ENCODE measurements at places on chromosomes 1 and 21.
A peak's percentile ranks its signal among the peaks of the same experiment; 100 is the strongest.

- DNase-seq = no peak
Measured at GRCh38 chr1:175920381-175920780, 177.0 kb upstream of the TNR start.

GRCh38 chr21:16913010-16913409 lies 599.8 kb upstream of the CXADR start:
- DNase-seq = no peak

DNA sequence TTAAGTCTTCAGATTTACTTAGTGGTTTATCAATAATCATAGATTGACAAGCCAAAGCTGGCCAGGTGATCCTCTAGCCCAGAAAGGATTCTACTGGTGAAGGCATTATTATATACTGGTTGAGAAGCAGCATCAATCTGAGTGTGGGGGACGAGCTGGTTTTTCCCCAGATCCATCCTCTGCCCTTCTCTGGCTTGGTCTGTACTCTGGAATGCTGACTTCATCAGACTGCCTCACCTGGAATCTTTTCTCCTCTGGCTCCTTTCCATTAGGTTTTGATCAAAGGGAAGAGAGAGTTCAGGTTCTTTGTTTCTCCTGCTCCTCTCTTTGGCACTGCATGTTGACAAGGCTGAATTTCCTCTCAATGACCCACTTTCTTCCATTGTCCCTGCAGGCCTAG lies 93.9 kb downstream of the KCTD3 start:
- DNase-seq = no peak

DNA sequence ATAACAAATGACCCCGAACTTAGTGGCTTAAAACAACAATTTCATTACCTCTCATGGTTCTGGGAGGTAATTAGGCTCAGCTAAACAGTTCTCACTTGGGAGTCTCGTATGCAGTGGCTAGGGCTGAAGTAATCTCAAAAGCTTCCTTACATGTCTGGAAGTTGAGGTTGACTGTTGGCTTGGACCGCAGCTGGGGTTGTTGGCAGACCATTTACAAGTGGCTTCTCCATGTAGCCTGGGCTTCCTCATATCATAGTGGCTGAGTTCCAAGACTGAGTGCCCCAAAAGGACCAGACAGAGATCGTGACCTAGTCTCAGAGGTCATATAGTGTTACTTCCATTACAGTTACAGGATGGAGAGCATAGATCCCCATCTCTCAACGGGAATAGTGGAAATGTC lies 2.4 kb upstream of the POGZ start:
- no peak for DNase-seq

DNA sequence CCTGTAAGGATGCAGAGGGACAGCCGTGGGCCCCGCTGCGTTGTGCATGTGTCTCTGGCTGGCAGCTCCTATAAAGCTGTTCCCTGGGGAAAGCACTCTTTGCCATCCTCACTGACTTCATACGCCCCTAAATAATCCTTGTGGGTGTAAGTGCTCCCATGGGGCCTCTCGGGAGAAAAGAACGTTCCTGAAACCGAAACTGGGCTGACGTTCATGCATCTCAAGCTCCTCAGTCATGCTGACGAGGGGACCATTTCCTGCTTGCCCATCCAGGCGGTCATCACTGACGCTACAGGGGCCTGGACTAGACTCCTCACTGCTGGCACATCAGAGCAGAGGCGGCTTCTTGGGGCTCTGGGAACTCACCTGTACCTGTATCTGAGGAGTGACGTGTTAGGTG lies 73.1 kb upstream of the USP24 start:
- DNase-seq = no peak

DNA sequence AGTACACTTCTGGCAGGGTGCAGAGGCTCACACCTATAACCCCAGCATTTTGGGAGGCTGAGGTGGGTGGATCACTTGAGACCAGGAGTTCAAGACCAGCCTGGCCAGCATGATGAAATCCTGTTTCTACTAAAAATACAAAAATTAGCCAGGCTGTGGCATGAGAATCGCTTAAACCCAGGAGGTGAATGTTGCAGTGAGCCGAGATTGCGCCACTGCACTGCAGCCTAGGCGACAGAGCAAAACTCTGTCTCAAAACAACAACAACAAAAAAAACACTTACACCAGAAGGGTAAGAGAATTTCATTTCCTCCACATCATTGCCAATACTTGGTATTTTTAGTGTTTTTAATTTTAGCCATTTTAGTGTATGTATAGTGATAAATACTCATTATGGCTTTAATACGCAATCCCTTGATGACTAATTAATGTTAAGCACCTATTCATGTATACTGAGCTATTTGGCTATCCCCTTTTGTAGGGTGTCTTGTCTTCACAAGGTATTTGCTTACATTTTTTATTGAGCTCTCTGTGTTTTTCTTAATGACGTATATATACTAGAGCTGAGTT lies 77.1 kb upstream of the TNR start:
- no peak for DNase-seq

DNA sequence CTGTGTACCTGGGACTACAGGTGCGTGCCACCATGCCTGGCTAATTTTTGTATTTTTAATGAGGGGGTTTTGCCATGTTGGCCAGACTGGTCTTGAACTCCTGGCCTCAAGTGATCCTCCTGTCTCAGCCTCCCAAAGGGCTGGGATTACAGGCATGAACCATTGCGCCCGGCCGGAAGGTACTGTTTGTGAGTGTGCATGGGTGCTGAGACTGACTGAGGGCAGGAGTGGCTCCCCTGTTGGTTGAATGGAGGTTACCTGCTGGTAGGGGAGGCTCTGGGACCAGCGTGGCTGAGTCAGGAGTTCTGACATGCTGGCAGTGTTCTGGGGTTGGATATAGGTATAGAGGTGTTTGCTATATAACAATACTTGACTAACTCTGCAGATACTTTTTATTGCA lies 10.4 kb downstream of the PRMT2 start:
- no peak for DNase-seq

GRCh38 chr1:204301171-204301957 lies 58.4 kb downstream of the PLEKHA6 start:
- DNase-seq = no peak

GRCh38 chr1:231683439-231684165 lies 57.0 kb downstream of the DISC1 start:
- no peak for DNase-seq

GRCh38 chr1:212401838-212402582 lies 12.7 kb downstream of the PACC1 start:
- peak; percentile 13 for DNase-seq

GRCh38 chr21:44682580-44683151 lies 703 bp upstream of the KRTAP12-1 start:
- DNase-seq = no peak

- DNase-seq = no peak
Measured at GRCh38 chr1:243917863-243918565, 68.0 kb upstream of the AKT3 start.

DNA sequence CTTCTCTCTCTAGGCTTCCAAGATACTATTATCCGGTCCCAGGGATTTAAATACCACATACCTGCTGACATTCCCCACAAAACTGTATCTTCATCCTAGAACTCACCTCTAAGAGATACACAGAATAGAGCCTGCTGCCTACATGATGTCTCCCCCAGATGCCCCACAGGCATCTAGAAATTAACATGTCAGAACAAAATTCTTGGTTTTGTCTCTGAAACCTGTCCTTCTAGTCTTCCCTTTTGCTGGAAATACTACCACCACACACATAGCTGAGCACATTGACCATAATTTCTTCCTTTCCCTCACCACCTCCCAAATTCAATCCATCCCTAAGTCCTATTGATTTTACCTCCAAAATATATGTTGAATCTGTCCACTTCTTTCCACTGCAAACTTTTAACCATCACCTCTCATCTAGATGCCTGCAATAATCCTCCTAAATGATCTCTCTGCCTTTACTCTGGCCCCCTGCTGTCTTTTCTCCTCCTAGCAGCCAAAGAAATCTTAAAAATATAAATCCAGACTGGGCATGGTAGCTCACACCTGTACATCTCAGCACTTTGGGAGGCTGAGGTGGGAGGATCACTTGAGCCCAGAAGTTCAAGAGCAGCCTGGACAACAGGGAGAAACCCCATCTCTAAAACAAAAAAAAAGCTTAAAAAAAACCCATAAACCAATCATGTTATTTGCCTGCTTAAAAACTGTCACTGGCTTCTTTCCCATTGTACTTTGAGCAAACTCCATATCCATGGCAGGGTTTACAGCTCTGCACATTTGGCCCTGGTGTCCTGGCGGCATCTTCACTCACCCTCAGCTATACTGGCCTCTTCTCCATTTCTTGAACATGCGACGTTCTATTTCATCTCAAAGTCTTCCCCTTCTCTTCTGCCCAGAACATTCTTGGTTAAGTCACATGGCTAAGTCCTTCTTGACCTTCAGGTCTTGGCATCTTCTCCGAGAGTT lies 6.2 kb upstream of the FAM76A start:
- DNase-seq = no peak

- no peak for DNase-seq
Measured at GRCh38 chr1:113178106-113178505, 105.1 kb downstream of the LRIG2 start.

DNA sequence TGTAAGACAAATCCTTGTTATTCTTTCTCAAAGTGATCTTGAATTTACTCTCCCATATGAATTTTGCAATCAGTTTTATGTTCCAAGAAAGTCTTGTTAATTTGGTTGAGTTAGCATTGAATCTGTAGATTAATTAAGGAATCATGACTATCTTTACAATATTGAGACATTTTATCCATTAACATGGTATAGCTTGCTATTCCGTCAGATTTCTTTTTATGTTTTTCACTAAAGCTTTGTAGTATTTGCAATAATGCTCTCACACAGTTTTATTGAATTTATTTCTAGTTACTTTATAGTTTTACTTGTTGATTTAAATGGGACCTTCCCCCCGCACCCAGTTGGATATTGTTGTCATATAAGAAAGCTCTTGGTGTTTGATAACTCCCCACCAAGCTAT lies 5.8 kb upstream of the EDARADD start:
- DNase-seq = no peak

DNA sequence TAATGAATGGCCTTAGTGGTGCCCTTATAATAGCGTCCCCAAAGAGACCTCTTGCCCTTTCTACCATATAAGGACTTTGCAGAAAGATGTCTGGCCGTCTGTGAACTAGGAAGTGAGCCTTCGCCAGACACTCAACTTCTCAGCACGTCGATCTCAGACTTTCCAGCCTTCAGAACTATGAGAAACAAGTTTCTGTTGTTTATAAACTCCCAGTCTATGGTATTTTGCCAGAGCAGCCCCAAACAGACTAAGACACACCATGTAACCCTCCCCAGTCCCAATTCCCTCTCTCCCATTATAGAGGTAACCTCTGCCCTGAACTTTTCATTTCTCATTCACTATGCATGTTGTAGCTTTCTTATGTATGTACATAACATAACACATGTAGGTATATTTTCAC lies 55.7 kb downstream of the NID1 start:
- DNase-seq = no peak

DNA sequence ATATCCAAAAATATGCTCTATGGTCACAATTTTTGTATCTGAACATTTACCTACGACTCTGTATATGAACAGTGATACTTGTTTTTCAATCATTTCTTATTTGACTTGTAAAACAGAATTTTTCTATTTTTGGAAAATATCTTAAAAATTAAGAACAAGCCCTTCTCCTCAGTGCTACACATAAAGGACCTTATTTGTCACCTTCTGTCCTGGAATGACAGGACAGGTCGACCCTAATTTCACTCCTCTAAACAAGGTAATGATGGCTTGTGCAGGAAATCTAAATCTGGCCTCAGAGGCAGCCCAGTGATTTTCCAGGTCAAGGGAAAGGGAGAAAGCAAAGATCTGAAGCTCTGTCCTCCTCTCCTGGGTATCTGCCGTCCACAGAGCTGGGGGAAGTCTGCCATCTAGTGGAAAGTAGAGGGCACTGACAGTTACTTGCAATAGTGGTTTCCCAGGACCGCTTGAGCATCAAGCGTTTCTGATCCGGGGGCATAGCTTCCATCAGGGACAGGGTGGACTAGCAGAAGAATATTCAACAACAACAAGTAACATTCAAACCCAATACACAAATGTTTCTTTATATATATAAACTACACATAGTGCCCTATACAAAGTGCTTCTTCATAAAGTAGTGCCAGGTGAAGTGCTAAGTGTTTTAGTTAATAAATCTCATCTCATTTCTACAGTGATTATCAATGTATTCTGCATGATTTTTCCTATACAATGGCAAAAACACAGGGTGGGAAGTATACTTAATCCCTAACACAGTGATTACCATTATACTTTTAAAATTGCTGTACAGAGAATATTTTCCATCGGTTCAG lies 74.6 kb downstream of the SLC25A24 start:
- DNase-seq = peak; percentile 48

DNA sequence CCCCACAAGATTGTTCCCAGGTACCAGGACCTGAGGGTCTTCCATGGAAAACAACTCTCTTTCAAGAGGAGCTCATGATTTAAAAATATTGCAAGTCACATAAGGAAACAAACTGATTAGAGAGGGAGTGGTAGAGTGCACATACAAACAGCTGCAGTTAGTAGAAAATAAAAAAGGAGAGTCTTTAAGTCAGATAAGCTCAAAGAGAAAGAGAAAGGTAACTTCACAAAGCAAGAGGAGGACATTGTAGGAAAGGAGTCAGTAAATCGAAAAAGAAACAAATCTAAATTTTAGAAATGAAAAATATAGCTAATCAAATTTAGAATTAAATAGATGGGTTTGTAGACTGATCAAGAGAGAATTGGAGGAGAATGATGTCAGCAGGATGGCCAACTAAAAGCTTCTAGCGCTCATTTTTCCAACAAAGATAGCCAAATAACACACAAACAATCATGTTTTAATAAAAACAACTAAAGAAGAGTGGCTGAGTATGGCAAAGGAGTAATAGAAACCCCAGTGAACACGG lies 86.1 kb upstream of the CD53 start:
- DNase-seq = no peak

GRCh38 chr1:156795787-156796186 lies 20.9 kb downstream of the SH2D2A start:
- DNase-seq = no peak

GRCh38 chr1:230337266-230337665 lies 88.9 kb downstream of the PGBD5 start:
- DNase-seq = no peak

DNA sequence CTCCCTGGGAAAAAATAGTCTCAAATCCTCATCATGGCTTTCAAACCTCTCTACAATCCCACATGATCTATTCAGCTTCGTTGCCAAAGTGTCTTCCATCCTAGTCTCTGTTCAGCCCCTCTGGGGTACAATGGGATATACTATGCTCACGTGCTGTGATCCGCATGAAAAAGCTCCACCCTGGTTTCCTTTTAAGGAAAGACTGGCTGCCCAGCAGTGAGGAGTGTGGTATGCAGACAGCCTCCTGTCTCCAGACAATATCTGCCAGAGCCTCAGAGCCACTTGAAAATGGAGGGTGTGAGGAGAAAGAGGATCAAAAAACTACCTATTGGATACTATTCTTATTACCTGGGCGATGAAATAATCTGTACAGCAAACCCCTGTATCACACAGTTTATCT lies 194.5 kb downstream of the LHX8 start:
- no peak for DNase-seq

DNA sequence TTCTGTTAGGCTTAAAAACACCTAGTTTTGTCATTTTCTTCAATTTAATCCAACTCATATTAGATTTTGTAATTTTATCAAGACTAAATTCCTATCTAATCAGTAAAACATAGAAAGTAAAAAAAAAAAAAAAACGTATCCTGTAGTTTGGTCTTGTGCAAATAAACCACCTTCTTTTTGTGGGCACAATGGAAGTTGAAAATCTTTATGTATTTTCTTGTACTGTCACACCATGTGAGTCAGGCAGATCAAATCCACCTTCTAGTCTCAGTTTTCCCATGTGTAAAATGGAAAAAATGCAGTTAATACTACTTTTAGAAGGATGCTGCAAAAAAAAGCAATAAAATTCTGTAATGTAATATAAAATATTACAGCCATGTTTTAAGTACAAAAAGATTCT lies 129.8 kb downstream of the CYYR1 start:
- no peak for DNase-seq

Data from fibroblast of skin of left quadriceps (primary cell).